ENCODE measurements at places on chromosomes 2 and 18.

- no peak for DNase-seq
Measured at GRCh38 chr2:236632295-236633218, 62.9 kb downstream of the ACKR3 start.

- DNase-seq, result no peak
Measured at GRCh38 chr2:168545439-168546082, 89.5 kb downstream of the CERS6 start.

GRCh38 chr2:155727187-155727895, 605.2 kb downstream of the NR4A2 start:
- no peak for DNase-seq

GRCh38 chr2:144484201-144484948, 35.5 kb downstream of the ZEB2 start:
- DNase-seq, result no peak

DNA sequence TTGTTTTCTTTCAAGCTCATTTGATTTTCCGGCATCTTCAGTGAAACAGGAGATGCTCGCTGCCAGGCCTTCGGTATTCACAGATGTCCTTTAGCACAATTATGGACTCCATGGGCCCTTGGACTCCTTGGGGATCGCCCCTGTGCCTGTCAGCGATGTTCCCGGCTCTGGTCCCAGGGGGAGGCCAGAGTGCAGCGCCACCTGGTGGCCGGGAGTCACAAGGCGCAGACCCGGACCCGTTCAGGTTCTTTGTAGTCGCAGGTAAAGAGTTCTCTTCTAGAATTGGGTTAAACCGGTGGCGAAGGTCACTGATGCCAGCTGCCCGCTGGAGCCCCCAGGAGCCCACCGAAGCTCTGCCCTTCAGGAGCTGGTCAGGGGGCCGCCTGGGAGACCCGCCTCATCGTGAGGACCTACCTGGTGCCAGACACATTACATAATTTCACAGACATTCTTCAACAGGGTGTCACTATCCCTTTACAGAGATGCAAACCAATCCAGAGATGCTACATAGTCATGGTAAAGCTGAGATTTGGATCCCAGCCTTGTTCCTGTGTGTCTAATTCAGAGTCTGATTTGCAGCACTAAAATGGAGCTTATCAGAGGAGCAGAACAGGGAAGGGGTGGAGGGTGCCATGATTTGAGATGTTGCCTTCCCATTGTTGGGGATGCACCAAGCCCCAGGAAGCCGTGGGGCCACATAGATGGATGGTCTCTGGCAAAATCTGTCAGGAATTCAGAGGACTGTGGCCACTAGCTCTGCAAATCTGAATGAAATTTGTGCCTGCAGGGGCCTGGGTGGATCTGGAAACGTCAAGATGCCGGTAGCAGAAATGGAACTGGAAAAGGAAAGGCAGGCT, 6.0 kb upstream of the INPP5D start:
- no peak for DNase-seq

- DNase-seq, result no peak
Measured at GRCh38 chr2:241582328-241582727, 23.8 kb downstream of the BOK start.

DNA sequence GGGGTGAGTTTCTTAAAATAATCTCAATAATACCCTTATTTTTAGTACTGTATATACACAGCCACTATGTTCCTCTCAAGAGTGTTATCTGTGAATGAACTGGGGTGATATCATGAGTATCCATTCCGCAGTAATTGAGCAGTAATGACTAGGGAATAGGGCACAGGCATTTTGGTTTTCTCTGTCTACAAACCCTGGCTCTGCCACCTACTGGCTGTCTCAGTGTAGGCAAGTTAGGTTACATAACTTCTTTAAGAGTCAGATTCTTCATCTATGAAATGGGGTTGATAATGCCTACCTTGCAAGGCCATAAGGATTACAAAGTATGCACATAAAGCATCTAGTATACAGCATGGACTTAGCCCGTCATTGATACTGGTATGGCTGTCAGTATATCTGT, 555.8 kb downstream of the NRXN1 start:
- no peak for DNase-seq

- DNase-seq, result no peak
Measured at GRCh38 chr2:10184421-10184820, 61.9 kb downstream of the RRM2 start.

- peak; percentile 66 for DNase-seq
Measured at GRCh38 chr2:133855526-133855925, 287.3 kb upstream of the NCKAP5 start.

DNA sequence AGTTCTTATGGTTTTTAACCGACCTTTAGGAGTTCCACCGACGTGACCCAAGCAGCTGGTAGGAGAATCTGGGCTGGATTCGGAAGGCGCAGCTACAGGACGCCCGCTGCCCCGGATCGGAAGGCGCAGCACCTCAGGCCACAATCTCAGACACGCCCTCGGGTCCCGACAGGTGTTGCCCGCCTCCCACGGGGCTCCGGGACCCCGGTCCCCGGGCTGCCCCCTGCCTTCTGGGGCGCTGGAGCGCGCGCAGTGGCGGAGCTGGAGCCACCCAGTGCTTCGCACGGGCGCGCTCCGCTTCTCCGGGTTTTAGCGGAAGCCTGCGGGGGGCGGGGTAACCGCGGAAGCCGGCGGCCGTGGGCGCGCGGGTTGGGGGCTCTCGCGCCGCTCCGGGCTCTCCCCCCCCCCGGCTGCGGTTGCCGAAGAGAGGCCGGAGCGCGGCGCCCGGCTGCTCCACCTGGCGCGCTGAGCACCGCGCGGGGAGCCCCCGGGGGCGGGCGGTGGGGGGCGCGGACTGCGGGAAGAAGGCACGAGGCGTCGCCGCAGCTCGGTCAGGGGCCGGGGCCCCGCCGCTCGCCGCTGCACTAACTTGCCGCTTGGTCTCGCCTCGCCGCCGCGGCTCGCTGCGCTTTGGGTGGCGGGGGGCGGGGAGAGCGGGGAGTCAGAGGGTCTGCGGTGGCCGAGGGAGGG, 718.8 kb downstream of the DPP10 start:
- DNase-seq, result no peak

DNA sequence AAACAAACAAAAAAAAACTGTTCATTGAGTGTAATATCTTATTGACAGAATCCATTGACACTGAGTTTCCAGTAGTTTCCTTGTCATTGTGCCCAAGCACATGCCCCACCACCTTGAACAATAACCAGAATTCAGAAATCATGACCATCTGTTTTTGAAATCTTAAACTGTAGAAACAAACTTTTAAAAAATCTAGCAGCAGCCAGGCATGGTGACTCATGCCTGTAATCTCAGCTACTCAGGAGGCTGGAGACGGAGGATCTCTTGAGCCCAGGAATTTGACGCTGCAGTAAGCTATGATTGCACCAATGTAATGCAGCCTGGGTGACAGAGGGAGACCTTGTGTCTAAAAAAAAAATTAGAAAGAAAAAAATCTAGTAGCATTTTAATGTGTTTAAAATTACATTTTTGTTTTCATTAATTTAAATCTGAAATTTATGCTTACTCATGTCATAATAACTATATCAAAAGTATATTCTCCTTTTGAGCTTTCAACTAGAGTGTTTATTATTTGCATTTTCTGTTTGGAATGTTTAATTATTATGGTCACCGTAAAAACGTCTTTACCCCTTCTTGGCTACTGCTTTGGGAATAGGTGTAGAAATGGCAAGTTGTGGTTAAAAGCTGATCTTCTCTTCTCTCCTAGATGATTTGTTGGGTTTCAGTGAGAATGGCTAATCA, 25.2 kb upstream of the STON1 start:
- no peak for DNase-seq

GRCh38 chr2:134718023-134718816, 580 bp downstream of the TMEM163 start:
- peak; percentile 85 for DNase-seq

DNA sequence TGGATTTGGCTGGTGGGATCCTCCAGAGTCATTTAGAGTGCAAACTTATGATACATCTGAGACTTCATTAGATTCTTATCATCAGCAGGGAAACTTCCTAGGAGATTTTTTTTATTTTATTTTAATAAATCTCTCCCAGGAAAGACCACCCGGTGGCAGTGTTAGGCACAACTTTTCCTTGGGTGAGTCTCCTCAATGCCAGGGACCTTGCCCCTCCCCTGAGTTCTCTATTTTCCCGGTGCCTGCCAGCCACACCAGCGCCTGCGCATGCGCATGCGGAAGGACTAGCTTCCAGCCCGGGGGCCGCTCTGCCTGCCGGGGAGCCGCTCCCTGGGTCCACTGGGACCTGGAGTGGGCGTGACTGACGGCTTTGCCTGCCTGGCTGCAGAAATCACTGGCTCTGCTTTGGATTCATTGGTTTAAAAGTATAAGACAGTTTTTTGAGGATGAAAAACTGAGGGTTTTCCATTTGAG, 86.6 kb downstream of the TMEM182 start:
- DNase-seq, result no peak

GRCh38 chr2:105576440-105577241, 168.1 kb upstream of the NCK2 start:
- DNase-seq, result no peak

All from esophagus muscularis mucosa (tissue), 4 donors.